ENCODE measurements at places on chromosomes 16 and 17.

GRCh38 chr17:39239640-39240314, 14.0 kb upstream of the STAC2 start:
- peak; percentile 67 for DNase-seq

DNA sequence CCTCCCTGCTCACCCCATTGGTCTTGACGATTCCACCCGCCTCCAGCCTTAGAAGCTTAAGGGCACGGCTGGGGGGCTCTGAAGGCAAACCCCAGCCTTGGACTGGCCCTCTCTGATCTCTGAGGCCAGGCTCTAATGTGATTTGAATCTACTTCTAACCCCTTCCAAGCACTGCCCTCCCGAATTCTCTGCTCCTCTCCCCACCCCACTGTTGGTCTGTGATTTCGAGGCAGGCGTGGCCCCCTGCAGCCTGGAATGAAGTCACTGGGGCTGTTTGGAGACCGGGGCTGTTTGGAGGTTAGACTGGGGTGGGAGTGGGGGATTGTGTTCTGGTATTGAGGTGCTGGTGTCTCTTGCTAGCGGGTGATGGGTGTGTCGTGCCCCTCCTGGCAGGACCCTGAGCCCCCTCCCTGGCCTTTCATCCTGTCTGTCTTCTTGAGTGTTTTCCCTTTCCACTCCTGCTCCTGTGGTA, 2.2 kb downstream of the GRB7 start:
- no peak for DNase-seq

DNA sequence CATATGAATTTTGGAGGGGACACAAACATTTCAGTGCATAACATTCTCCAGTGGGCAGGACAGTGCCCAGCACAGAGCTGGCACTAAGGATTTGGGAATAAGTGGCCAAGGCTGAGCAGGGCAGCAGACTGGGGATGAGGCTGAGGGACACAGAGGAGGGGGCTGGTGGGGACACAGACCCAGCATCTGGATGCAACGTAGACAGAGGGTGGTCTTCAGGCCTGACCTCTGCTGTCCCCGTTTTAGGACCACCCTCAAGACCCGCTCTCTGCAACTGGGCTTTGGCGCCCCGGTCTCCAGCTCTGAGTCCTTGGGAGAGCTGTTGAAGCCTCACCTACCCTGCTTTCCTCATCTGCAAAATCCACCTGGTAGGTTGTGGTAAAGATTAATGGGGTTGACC, 3.3 kb upstream of the PRSS33 start:
- no peak for DNase-seq

GRCh38 chr17:50631908-50632571, 2.6 kb upstream of the ABCC3 start:
- DNase-seq = no peak

DNA sequence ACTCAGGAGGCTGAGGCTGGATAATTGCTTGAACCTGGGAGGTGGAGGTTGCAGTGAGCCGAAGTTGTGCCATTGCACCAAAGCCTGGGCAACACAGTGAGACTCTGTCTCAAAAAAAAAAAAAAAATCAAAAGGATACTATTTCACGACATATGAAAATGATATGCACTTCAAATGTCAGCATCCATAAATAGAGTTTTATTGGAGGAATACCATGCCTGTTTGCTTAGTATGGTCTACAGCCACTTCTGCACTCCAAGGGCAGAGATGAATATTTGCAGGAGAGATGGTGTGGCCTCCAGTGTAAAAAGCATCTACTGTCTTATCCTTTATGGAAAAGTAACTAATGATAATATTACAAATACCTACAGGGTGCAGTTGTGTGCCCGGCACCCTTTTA, 27.2 kb downstream of the ABCC6 start:
- DNase-seq = no peak

- DNase-seq = no peak
Observed at GRCh38 chr16:11342021-11342855, 3.0 kb upstream of the RMI2 start.

DNA sequence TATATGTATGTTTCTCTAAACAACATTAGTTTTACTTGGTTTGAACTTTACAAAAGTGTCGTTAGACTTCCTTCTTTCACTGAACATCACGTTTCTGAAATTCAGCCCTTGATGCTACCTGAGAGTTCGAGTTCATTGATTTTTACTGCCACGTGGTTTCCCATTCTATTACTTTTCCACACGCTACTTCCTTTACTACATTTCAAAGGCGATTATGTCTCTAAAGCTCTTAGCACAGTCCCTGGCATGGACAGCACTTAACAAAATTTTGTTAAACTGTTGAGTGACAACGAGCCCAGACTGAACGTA, 15.9 kb upstream of the ARHGAP17 start:
- DNase-seq = no peak

- DNase-seq = no peak
Observed at GRCh38 chr17:72997559-72997958, 94.9 kb downstream of the SLC39A11 start.

- DNase-seq = no peak
Observed at GRCh38 chr17:2106308-2106955, 51.5 kb downstream of the HIC1 start.

GRCh38 chr16:21166561-21166961, 8.1 kb downstream of the LDAF1 start:
- no peak for DNase-seq

GRCh38 chr17:6120351-6120750, 50.2 kb downstream of the WSCD1 start:
- no peak for DNase-seq

GRCh38 chr16:52741351-52741750, 194.4 kb upstream of the TOX3 start:
- no peak for DNase-seq

- no peak for DNase-seq
Observed at GRCh38 chr16:4203748-4204147, 38.1 kb downstream of the SRL start.

- peak; percentile 6 for DNase-seq
Observed at GRCh38 chr16:23557779-23558702, 514 bp downstream of the UBFD1 start.

- no peak for DNase-seq
Observed at GRCh38 chr16:83843657-83844056, 35.9 kb downstream of the HSBP1 start.

- peak; percentile 27 for DNase-seq
Observed at GRCh38 chr17:51119415-51120356, 982 bp downstream of the SPAG9 start.

DNA sequence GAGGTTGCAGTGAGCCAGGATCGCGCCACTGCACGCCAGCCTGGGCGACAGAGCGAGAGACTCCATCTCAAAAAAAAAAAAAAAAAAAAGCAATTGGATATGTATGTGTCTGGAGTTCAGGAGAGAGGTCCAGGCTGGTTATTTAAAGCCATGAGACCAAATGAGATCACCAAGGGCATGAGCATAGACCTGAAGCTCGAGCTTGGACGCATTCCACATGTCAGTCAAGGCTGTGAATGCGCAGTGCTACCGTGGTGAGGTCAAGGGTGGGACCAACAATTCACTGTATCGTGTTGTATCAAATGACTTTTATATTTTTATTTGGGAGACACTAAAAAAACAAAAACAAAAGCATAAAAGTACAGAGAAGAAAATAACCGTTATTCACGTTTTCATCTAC, 29.1 kb upstream of the SPNS2 start:
- no peak for DNase-seq

GRCh38 chr17:80511222-80512180, 33.1 kb upstream of the RPTOR start:
- no peak for DNase-seq

DNA sequence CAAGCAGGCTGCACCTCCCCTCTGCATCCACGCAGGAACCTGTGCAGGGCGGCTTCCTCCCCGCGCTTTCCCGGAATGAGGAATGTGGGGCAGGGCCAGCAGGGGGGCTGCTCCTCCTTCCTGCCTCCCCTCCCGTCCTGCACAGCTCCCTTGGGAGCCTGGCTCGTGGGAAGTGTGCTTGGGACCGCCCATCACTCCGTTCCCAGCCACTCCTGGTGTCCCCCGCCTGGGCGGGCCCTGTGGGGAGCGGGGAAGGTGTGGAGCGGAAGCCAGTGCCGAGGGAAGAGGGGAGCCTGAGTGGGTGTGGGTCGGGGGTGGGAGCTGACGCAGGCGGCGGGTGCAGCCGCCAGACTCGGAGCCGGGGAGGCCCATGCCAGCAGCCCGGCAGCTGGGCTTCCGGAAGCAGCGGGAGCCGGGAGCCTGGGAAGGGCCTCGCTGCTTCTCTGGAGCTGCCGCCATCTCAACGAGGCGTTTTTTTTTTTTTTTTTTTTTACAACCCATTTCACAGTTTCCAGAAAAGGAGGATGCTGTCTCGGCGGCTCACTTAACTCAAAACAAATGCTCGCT, 24.1 kb downstream of the BAHCC1 start:
- no peak for DNase-seq

DNA sequence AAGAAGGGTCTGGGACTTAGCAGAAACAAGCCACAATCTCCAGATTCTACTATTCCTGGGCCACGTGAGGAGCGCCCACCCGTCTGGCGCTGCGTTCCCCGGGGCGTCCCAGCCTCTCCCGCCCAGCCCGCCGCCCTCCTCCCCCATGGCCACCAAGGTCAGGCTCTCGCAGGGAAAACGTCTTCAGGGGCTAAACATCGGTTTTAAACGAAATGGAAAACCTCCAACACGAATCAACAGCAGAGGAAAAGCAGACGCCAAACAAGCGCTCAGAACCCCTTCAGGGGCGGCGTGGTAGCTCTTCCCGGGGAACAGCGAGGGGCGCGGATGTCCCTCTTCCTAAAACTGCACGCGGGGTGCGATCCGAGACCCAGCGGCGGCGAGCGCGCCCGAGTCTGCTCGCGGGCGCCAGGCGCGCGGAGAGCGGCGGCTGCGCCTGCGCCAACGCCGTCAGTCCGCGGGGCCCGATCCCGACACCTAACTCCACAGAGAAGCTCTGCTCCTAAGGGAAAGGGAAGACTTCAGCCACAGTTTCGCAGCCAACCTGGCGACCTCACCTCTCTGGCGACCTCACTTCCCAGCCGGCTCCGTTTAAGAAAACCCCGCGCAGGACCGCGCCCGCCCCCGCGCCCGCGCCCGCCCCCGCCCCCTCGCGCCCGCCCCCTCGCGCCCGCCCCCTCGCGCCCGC, 505 bp upstream of the COG1 start:
- peak; percentile 70 for DNase-seq

- DNase-seq = no peak
Observed at GRCh38 chr17:47844814-47845715, 4.0 kb upstream of the SCRN2 start.

- DNase-seq = peak; percentile 15
Observed at GRCh38 chr17:81665205-81666091, 957 bp downstream of the OXLD1 start.

DNA sequence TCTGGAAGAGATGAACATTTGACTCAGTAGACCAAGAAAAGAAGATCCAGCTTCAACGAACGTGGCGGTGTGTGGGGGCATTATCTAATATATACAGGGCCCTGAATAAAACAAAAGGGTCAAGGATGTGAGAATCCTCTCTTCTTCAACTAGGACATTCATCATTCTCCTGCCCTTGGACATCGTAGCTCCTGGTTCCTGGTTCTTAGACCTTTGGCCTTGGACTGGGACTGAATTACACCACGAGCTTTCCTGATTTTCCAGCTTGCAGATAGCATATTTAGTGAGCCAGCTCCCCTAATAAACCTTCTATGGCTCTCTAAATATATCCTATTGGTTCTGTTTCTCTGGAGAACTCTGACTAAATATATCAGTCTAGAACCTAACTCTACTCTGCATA, 29.5 kb upstream of the HELZ start:
- no peak for DNase-seq

- peak; percentile 57 for DNase-seq
Observed at GRCh38 chr17:43576563-43577229, 30.6 kb upstream of the ETV4 start.

GRCh38 chr17:80952291-80952690, 39.4 kb upstream of the CHMP6 start:
- no peak for DNase-seq

GRCh38 chr17:50260501-50260911, 13.8 kb upstream of the TMEM92 start:
- no peak for DNase-seq

- DNase-seq = peak; percentile 27
Observed at GRCh38 chr17:7435676-7436555, 681 bp downstream of the TMEM102 start.

DNA sequence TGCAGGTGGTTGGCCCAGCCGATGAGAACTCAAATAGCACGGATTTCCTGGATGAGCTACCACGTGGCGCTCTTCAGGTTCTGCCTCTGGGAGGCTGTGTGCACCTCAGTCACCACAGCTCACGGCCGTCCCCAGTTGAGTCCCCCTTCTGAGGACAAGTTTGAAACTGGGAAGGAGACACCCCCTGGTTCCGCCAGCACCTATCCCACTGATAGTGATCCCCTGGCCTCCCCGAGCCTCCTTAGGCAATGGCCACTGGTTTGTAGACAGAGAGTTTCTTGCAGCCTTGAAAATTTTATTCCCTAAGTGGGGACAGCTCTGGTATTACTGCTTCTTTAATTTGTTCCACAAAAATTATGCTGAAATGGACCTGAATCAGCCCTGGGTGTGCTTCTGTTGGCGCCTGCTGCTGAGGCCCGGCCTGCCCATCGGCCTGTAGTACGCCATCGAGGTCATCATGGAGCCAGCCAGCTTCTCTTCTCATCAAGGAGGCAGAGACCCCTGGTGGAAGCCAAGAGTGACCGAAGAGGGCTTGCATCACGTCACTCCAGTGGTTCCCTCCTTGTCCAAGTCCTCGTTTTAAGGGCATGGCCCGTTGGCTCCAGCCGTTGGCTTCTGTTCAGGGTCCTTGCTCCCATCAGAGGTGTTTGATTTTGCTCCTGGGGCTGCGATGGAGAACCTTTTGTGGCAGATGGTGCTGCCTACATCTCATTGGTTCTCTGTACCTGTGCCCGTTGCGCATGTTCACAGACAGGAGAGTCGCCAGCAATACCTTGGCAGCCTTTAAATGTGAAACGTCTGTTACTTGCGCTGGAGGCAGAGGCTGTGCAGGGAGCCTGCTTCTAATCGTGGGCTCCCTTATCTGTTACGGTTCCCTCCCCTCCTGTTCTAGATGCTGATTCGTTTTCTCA, 9.3 kb downstream of the SMCR8 start:
- no peak for DNase-seq

GRCh38 chr17:2385240-2386210, 15.3 kb downstream of the MNT start:
- no peak for DNase-seq

DNA sequence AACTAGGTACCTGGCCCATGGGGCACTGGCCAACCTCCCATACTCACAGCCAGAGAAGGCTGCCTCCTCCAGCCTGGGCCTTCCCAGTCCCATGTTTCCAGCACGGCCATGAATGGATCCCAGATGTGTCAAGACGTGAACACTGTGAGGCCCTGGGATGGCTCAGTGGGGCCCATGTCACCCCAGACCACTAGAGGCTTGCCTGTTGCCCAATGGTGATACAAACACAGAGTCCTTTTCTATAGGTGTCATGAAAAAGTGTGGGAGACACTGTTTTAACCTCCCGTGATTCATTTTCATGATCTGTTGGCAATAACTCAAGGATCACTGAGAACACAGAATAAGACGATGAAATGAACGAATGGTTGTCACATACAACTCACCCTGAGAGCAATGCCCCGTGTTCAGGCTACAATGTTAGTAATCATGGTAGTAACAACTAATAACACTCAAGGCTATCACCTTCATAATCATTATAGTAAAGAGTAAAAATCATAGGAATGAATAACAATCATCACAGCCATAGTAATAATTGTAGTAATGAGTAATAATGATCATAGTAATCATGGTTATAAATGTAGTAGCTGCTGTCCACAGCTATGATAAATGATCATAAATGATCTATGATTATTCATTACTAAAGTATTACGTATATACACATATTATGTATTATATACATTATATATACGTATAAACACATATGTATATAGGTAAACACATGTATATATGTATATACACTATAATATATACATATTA, 64.0 kb downstream of the DYNLRB2 start:
- no peak for DNase-seq

Measured in effector memory CD8-positive, alpha-beta T cell (primary cell).